ENCODE measurements at places on chromosomes 16 and 17.

- no peak for DNase-seq
These were observed 146.1 kb downstream of the SEC14L1 start for GRCh38 chr17:77286641-77287431.

DNA sequence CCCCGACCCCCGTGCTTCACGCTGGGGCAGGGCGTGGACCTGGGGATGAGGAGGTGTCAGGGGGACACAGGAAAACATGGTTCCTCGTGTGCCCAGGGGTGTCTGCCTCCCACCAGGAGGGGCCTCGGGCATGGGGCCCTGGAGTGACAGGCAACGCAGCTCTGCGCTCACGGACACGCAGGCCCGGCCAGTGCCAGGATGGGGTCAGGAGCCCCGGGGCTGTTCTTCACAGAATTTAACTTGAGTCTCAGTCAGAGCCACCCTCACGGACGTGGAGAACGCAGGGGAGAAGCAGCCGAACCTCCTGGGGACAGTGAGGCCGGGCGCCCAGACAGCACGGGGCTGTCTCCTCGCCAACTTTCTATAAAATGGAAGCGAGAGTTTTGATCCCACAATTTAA lies 16.7 kb downstream of the UNKL start:
- no peak for DNase-seq

- DNase-seq: peak; percentile 91
These were observed 18.6 kb downstream of the HSBP1 start for GRCh38 chr16:83826146-83826913.

DNA sequence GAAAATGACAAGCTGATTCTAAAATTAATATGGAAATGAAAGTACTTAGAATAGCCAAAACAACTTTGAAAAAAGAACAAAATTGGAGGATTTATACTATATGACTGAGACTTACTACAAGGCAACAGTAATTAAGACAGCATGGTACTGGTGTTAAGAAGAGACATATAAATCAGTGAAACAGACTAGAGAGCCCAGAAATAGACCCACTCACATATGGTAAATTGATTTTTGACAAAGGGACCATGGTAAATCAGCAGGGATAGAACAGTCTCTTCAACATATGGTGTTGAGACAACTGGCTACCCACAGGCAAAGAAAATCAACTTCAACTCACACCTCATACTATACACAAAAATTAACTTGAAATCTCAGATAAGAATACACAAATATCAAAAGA lies 12.9 kb downstream of the CMC2 start:
- no peak for DNase-seq

- DNase-seq: no peak
These were observed 244.6 kb upstream of the SDK2 start for GRCh38 chr17:73888862-73889261.

DNA sequence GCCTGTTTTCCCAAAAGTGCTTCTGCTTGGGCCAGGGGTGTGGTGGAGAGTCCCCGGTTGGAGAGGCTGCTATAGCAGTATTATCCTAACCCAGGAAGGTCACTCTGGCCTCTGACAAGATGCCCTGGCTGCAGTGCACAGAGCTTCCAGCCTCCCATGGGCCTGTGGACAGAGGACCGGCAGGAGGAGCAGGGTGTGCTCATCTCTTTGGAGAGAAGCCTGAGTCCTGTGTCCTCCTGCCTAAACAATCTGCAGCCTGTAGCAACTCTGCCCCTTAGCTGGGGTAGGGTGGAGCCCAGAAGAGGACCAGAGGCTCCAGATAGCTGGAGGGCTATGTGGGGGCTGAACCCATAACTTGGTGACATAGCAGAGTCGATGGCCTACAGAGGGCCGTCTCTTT lies 78.0 kb downstream of the MPRIP start:
- DNase-seq: no peak

- DNase-seq: no peak
These were observed 202.0 kb downstream of the C16orf78 start for GRCh38 chr16:49575346-49576172.

- DNase-seq: no peak
These were observed 263.2 kb downstream of the TOX3 start for GRCh38 chr16:52283584-52284375.

GRCh38 chr16:51854401-51854951 lies 692.5 kb downstream of the TOX3 start:
- DNase-seq: no peak

DNA sequence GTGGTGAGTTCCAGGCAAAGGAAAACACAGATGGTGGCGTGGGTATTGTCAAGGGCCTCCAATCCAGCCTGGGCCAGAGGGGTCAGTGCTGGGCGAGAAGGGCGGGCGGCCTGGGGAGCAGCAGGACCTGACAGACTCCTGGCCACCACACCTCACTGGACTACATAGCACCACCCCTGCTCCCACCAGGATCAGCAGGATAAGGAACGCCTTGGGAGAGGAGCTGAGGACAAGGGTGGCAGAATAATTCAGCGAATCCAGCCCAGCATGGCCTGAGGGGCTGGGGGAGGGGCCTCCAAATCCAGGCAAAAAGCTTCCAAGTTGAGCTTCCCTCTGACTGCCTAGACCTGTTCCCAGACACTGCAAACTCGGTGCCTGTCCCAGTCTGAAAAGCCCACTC lies 6.5 kb downstream of the DLX4 start:
- no peak for DNase-seq

- DNase-seq: no peak
These were observed 202.0 kb upstream of the CPHXL start for GRCh38 chr16:75928295-75928694.

GRCh38 chr16:84531671-84532111 lies 27.2 kb upstream of the MEAK7 start:
- no peak for DNase-seq

DNA sequence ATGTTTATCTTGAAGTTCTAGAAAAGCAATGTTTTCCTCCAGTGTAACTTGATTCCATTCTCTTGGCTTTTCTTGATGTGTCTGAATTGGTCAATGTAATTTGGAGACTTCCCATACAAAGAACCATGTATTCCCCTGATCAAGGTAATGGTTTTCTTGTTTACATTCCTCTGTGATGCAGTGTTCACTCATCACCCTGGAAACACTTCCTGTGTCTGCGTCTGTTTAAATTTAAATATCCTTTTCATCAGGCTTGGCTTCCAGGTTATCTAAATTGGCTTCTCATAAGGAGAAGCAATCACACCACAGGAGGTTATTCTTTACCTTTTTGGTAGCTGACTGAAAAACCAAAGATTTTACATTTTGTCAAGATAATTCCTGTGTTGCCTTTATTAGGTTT lies 237.3 kb upstream of the WSCD1 start:
- DNase-seq: no peak

DNA sequence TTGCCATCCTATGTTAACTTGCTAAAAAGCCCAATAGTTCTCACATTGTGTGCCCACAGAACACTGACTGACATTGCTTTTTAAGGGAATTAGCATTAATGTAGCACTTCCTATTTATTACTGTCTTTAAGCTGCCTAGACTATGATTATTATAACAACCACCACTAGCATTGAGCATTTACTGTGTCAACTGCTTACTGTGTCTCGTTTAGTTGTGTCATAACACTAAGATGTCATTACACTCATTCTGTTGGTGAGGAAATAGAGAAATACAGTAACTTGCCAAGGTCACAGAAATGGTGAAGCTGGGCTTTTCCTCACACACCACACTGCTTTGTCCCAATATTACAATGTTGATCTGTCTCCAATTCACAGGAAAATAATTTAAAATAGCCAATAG lies 30.2 kb downstream of the TRIM25 start:
- DNase-seq: no peak

GRCh38 chr17:34706029-34706428 lies 126.6 kb downstream of the TMEM132E start:
- DNase-seq: peak; percentile 53

GRCh38 chr16:2779978-2780898 lies 3.2 kb upstream of the ELOB start:
- no peak for DNase-seq

DNA sequence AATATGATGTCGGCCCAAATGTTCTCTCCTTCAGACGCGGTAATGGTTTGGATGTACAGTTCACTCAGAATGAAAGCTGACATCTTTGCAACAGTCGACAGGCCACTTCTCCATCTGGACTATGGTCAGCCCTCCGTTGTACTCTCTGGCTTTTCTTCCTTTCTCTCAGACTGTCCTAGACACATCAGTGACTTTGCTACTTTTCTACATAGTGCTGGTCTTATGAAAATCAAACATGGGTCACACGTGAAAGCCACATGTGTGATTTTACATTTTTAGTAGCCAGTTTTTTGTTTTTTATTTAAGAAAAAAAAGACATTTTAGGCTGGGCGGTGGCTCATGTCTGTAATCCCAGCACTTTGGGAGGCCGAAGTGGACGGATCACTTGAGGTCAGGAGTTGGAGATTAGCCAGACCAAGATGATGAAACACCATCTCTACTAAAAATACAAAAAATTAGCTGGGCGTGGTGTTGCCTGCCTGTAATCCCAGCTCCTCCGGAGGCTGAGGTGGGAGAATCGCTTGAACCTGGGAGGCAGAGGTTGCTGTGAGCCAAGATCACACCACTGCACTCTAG lies 644.1 kb downstream of the KCNJ2 start:
- DNase-seq: no peak

DNA sequence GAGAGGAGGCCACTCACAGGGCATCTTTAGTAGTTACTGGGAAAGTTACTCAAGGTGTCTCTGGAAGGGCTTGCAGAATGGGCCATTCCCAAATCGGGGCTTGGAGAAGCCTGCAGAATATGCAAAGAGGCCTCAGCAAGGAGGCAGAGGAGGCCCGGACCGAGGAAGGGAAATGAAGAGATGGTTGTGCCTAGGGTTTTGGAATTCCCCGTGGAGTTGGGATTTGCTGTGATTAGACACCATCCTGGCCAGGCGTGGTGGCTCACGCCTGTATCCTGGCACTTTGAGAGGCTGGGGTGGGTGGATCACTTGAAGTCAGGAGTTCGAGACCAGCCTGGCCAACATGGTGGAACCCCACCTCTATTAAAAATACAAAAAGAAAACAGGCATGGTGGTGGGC lies 193.0 kb downstream of the IRF8 start:
- no peak for DNase-seq

DNA sequence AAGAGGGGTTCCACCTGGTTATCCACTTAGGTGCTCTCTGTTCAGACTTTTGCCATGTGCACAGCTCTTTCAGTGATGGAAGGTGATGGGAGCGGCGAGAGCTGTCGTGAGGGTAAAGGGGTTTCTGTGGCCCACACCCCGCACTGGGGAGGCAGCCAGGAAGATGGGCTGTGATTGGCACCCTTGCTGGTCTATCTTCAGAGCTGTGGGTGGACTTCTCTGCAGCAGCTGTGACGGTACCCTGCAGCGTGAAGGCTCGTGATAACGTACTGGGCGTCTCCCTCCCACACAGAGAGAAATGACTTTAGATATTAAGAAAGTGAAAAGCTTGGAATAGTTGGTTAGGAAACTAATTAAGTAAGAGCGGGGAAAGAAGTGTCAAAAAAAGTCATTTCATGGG lies 45.8 kb downstream of the MPRIP start:
- DNase-seq: no peak

DNA sequence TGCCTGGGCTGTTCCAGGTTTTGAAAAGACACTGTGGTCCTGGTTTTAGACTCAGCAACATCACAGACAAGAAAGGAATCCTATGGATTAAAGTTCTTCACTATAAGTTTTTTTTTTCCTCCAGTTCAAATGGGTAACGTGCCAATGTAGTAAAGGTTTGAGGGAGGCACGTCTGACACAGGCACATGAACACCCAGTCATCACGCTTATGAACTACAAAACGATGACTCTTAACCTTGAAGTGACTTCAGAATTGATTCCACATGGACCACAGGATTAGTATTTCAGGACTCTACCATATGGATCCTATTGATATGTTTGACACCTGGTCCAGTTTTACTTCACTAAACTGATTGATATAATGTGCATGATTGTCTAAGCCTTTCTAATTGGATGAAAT lies 2.3 kb downstream of the PRMT7 start:
- no peak for DNase-seq

DNA sequence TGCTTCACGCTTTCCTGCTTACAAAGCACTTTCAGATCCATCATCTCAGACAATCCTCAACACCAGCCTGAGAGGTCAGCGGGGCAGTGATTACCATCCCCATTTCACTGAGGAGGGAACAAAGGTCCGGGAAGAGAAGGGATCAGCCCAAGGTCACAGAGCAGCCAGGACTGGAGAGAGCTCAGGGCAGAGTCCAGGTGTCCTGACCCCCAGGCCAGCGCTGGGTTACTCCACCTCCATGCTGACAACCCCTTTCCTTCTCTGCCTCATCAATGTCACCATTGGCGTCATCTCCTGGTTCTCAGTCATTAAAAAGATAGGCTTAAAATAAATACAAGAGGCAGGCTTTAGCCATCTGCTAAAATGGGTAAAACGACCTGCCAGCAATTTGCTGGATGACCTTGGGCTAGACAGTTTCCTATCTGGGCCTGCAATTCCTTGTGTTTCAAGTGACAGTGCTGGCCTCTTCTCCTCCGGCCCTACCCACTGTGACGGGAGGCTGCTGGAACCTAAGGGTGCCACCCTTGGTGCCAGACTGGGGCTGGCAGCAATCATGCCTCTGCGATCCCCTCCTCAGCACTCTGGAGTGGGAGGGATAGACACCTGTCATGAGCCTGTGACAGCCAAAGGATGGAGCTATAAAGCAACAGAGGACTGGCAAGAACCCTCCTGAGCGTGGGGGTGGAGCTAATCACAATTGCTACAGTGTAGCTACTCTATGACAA lies 79.5 kb upstream of the CCL1 start:
- DNase-seq: no peak

DNA sequence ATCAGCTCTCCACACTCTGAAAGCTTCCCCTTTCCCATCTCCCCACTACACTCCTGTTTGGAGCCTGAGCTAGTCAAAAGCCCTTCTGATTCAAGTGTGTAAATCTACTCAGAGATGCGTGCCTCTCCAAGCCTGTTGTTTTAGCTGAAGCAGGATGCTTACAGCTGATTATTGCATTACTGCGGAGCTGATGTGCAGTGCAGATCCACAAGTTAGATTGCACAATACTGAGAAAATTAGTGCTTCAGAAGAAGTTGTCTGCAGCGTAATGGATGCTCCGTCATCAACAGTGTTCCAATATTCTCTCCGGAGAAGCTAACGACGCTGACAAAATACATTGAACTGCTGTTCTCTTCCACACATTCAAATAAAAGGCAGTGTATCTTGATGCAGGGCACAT lies 44.8 kb upstream of the NLRP1 start:
- DNase-seq: no peak

DNA sequence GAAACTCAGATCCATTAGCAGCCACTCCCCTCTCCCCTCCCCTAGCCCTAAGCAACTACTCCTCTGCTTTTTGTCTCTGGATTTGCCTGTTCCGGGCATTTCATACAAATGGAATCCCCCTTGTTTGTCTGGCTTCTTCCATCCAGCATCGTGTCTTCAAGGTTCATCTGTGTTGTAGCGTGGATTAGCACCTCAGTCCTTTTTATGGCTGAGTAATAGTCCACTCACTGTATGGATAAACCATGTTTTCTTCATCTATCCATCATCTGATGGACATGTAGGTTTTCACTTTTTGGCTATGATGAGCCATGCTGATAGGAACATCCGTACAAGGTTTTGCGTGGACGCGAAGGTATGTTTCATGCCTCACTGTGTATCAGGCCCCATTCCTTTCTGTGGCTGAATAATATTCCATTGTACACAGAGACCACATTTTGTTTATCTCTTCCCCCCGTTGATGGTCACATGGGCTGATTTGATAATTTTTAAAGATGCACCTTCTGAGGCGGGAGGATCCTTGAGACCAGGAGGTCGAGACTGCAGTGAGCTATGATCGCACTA lies 8.9 kb upstream of the GSE1 start:
- DNase-seq: no peak

GRCh38 chr16:19874851-19875546 lies 9.6 kb downstream of the GPRC5B start:
- no peak for DNase-seq

GRCh38 chr17:64356304-64356686 lies 34.4 kb downstream of the PECAM1 start:
- no peak for DNase-seq

GRCh38 chr16:54935266-54935968 lies 4.8 kb downstream of the IRX5 start:
- no peak for DNase-seq
